Lung (tissue), 17 donors: ENCODE measurements at places on chromosomes 4 and X.

GRCh38 chrX:133923113-133923512 is 62.3 kb downstream of the GPC3 start:
- DNase-seq = no peak
- no peaks in the 10 kb centered on the region for H3K36me3 ChIP-seq
- H3K27ac ChIP-seq = no peak overlapping the region
- no peak overlapping the region for H3K4me3 ChIP-seq
- no peaks in the 10 kb centered on the region for H3K4me1 ChIP-seq
- H3K27me3 ChIP-seq = peaks cover 6% of the 10 kb centered on the region

GRCh38 chr4:120062663-120063195 is 3.9 kb downstream of the MAD2L1 start:
- H3K36me3 ChIP-seq = no peaks in the 10 kb centered on the region
- H3K4me1 ChIP-seq = peaks cover 40% of the 10 kb centered on the region
- DNase-seq = no peak
- H3K4me3 ChIP-seq = no peak overlapping the region
- no peaks in the 10 kb centered on the region for H3K27me3 ChIP-seq

DNA sequence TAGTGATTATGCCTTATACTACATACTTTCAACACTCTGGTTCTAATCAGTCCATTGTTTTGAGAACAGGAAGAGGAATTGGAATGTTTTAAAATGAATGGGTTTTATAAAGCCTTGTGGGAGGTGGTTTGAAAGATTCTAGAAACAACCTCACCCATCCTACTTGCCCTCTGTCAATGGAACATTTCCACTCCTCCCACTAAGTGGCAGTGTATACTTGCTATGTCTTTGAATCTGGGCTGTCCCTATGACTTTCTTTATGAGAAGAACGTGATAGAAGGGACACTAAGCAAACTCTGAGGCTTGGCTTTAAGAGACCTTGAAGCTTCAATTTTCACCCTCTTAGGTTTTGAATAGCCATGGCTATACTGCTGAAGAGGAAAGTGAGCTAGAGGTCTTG is 611.2 kb downstream of the PPP4R3C start:
- no peaks in the 10 kb centered on the region for H3K4me1 ChIP-seq
- H3K27me3 ChIP-seq = no peaks in the 10 kb centered on the region
- H3K27ac ChIP-seq = no peak overlapping the region
- H3K36me3 ChIP-seq = no peaks in the 10 kb centered on the region
- peak; percentile 25 for DNase-seq

- H3K27ac ChIP-seq = no peak overlapping the region
- H3K4me3 ChIP-seq = no peak overlapping the region
- H3K4me1 ChIP-seq = no peaks in the 10 kb centered on the region
Measured at GRCh38 chr4:107630185-107630705, 89.8 kb downstream of the PAPSS1 start.

DNA sequence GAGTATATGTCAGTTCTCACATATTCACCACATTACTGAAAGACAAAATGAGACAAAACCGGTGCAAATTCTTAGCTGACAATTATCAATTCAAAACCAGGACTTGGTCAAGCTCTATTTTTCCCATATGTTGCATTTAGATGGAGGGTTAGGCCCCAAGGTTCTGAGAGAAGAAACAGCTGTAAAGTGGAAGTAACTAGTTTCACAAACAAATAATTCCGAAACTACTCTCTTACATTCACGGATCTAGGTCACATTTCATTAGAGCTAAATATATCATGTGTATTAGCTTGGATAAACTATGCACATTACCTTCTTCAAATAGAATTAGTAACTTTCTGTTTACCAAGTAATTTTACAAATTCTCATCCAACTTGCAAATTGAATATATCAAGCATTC is 3.7 kb upstream of the GABRA2 start:
- peaks cover 3% of the 10 kb centered on the region for H3K27me3 ChIP-seq
- no peaks in the 10 kb centered on the region for H3K36me3 ChIP-seq
- peaks cover 15% of the 10 kb centered on the region for H3K4me1 ChIP-seq
- DNase-seq = no peak
- no peak overlapping the region for H3K27ac ChIP-seq

DNA sequence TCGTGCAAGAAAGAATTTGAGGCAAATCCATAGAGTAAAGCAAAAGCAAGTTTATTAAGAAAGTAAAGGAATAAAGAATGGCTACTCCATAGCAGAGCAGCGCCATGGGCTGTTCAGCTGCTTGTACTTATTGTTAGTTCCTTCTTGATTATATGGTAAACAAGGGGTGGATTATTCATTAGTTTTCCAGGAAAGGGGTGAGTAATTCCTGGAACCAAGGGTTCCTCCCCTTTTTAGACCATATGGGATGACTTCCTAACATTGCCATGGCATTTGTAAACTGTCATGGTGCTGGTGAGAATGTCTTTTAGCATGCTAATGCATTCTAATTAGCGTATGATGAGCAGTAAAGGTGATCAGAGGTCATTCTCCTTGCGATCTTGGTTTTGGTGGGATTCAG is 23.5 kb upstream of the CEP135 start:
- no peaks in the 10 kb centered on the region for H3K27me3 ChIP-seq
- no peaks in the 10 kb centered on the region for H3K4me1 ChIP-seq
- H3K36me3 ChIP-seq = no peaks in the 10 kb centered on the region
- no peak overlapping the region for H3K27ac ChIP-seq

DNA sequence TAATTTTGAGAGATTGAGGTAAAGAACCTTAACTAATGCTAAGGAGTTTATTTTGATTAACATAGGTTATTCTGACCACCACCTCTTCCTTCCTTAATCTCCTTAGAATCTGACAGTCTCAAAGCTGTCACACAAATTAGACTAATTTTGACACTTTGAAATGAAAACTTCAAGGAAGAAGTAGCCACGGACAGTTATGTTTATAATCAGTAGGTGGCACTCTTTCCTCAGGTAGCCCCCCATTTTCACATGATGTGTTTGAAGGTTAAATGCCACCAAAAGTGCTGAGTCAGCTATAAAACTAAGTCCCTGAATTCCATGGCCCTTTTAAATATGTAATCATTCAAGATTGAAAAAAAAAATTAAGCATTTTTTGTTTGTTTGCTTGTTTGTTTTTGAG is 22.4 kb downstream of the TMEM33 start:
- no peak overlapping the region for H3K4me3 ChIP-seq
- DNase-seq = no peak
- peaks cover 9% of the 10 kb centered on the region for H3K36me3 ChIP-seq
- H3K27me3 ChIP-seq = no peaks in the 10 kb centered on the region
- H3K27ac ChIP-seq = no peak overlapping the region

GRCh38 chr4:155530290-155530689 is 136.4 kb upstream of the GUCY1A1 start:
- no peaks in the 10 kb centered on the region for H3K4me1 ChIP-seq
- H3K4me3 ChIP-seq = no peak overlapping the region
- no peaks in the 10 kb centered on the region for H3K36me3 ChIP-seq
- no peak for DNase-seq
- no peak overlapping the region for H3K27ac ChIP-seq

- no peaks in the 10 kb centered on the region for H3K36me3 ChIP-seq
- no peak overlapping the region for H3K27ac ChIP-seq
- no peak overlapping the region for H3K4me3 ChIP-seq
- no peaks in the 10 kb centered on the region for H3K4me1 ChIP-seq
- no peaks in the 10 kb centered on the region for H3K27me3 ChIP-seq
- DNase-seq = no peak
Measured at GRCh38 chrX:99795495-99795894, 614.6 kb downstream of the PCDH19 start.

DNA sequence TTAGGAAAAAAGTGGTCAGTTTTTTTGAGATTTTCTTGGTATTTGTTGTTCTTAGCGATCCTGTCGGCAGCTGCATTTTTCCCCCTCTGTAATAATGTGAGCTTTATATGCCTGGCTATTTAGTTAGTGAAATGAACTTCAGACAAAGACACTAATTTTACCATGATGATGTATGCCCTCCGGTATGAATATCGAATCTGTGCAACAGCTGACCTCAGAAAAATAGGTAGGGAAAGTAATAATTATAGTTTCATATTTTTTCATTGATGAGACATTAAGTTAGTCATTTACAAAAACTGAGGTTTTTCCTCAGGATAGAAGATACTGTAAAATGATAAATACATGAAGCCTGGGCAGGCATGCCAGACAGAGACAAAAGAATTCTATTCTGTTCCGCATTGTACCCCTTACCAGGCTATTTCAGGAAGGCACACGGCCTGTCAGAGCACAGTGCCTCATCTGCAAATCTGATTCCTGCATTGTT is 155.8 kb downstream of the SHROOM3 start:
- H3K4me1 ChIP-seq = peaks cover 9% of the 10 kb centered on the region
- H3K27ac ChIP-seq = peak overlapping the region; percentile 94
- no peak overlapping the region for H3K4me3 ChIP-seq

GRCh38 chr4:19005211-19005610 is 983.7 kb upstream of the LCORL start:
- H3K27ac ChIP-seq = no peak overlapping the region
- no peaks in the 10 kb centered on the region for H3K4me1 ChIP-seq
- peak; percentile 20 for DNase-seq

DNA sequence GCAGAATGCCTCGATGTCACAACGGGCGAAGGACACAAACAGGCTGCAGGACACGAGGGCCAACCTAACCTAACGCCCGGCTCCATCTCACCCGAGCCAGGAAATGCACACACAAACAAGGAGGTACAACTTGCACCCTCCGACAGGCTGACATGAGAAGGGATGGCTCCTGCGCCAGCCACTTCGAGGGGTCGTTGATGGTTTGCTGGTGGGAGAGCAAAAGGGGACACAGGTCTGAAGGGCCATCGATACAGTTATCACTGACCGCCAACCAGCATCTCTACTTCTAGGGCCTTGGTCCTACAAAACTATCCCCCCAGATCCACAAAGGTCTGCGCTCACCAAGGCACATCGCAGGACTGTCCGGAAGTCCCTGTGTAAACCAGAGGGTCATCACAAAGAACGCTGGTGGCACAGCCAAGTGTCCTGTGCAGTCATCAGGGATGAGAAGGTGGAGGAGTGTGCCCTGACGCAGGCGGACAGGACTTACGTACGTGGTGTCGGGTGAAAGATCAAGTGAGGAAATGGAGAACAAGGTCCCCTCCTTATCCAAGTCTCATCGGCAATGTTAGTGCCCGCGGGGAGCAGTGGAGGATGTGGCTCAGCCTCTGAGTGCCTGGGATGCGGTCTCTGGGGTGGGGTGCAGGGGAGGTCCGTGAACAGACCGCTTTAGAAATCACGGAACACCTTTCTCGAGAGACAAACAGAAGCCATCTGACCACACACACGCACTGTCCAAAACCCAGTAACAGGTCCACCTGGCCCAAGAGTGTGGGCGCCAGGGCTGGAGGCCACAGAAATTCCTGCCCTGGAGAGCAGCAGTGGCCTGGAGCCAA is 7.0 kb downstream of the MXD4 start:
- no peak for DNase-seq
- peaks cover 13% of the 10 kb centered on the region for H3K36me3 ChIP-seq
- H3K27me3 ChIP-seq = no peaks in the 10 kb centered on the region
- peaks cover 31% of the 10 kb centered on the region for H3K4me1 ChIP-seq

DNA sequence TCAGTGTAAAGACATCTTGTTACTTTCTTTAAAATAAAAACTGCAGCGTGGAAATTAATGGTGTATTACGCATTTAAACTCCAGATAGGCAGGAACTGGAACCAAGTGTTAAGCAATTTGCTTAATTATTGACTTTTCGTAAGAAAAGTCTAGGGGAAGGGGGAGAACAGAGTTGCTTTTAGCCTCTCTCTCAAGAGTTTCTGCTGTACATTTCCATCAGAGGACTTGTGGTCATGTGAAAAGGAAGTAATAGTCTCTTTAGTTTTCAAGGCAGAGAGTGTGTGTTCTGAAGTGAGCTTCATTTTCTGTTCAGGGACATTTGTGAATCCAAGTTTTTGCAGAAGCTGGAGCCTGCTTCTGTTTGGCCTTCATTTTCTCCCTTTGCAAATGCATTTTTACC is 127.2 kb downstream of the UBE2K start:
- no peaks in the 10 kb centered on the region for H3K27me3 ChIP-seq
- no peak overlapping the region for H3K27ac ChIP-seq
- peaks cover 26% of the 10 kb centered on the region for H3K36me3 ChIP-seq
- H3K4me1 ChIP-seq = no peaks in the 10 kb centered on the region

- H3K4me1 ChIP-seq = no peaks in the 10 kb centered on the region
- no peaks in the 10 kb centered on the region for H3K27me3 ChIP-seq
- no peaks in the 10 kb centered on the region for H3K36me3 ChIP-seq
- no peak overlapping the region for H3K27ac ChIP-seq
- H3K4me3 ChIP-seq = no peak overlapping the region
- no peak for DNase-seq
Measured at GRCh38 chr4:20944961-20945360, 244.7 kb downstream of the PACRGL start.

- no peak overlapping the region for H3K27ac ChIP-seq
- no peaks in the 10 kb centered on the region for H3K36me3 ChIP-seq
- peak overlapping the region; percentile 75 for H3K4me3 ChIP-seq
- H3K4me1 ChIP-seq = peaks cover 11% of the 10 kb centered on the region
- H3K27me3 ChIP-seq = no peaks in the 10 kb centered on the region
Measured at GRCh38 chr4:987624-988513, 1.0 kb downstream of the IDUA start.

GRCh38 chr4:19227701-19228100 is 1024.0 kb upstream of the SLIT2 start:
- no peak overlapping the region for H3K27ac ChIP-seq
- no peaks in the 10 kb centered on the region for H3K4me1 ChIP-seq
- H3K4me3 ChIP-seq = no peak overlapping the region
- no peak for DNase-seq

- no peaks in the 10 kb centered on the region for H3K36me3 ChIP-seq
- no peak overlapping the region for H3K27ac ChIP-seq
Measured at GRCh38 chr4:41307638-41308037, 50.9 kb downstream of the UCHL1 start.

DNA sequence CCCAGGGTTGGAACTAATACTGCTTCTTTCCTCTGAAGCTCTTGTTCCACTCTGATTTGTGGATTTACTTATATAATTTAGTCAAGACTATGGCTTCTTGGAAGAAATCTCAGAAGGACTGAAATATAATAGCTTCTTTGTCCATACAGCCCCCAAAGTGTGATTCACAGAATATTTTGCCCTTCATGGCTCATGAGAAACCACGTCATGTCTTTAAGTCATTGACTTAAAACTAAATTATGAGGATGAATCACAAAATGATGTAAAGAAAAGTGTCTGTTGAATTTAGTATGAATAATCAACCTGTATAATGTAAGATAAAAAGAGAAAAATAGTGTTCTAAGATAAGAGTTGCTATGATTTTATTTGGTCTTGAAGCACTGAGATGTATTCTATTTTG is 43.3 kb upstream of the AGA start:
- H3K27ac ChIP-seq = no peak overlapping the region
- no peaks in the 10 kb centered on the region for H3K27me3 ChIP-seq
- H3K4me1 ChIP-seq = no peaks in the 10 kb centered on the region
- H3K4me3 ChIP-seq = no peak overlapping the region

GRCh38 chr4:127809173-127809800 is 27.2 kb downstream of the HSPA4L start:
- H3K27ac ChIP-seq = no peak overlapping the region
- no peak overlapping the region for H3K4me3 ChIP-seq
- peak; percentile 56 for DNase-seq
- no peaks in the 10 kb centered on the region for H3K27me3 ChIP-seq

DNA sequence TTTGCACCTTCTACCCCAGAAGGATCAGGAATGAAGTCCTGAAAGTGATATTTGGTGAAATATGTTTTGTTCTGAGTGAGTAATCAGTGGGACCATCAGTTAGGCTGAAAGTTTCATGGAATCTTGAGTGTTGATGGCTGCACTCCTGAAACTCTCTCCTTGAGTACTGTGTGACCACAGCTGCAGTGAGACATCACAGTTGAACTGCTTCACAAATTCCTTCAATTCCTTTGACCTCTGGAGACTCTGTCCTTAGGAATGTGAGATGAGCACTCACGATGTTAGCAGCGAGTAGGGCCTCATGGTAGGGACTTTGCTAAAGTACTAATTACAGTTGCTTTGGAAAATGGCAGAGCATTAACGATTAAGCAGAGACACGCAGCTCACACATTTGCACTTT is 142.9 kb upstream of the SLC4A4 start:
- no peak overlapping the region for H3K4me3 ChIP-seq
- no peaks in the 10 kb centered on the region for H3K27me3 ChIP-seq
- H3K4me1 ChIP-seq = peaks cover 2% of the 10 kb centered on the region
- H3K27ac ChIP-seq = no peak overlapping the region
- no peak for DNase-seq
